Germinal center (tissue), 1 donor: ENCODE measurements at places on chromosomes 11 and 22.

DNA sequence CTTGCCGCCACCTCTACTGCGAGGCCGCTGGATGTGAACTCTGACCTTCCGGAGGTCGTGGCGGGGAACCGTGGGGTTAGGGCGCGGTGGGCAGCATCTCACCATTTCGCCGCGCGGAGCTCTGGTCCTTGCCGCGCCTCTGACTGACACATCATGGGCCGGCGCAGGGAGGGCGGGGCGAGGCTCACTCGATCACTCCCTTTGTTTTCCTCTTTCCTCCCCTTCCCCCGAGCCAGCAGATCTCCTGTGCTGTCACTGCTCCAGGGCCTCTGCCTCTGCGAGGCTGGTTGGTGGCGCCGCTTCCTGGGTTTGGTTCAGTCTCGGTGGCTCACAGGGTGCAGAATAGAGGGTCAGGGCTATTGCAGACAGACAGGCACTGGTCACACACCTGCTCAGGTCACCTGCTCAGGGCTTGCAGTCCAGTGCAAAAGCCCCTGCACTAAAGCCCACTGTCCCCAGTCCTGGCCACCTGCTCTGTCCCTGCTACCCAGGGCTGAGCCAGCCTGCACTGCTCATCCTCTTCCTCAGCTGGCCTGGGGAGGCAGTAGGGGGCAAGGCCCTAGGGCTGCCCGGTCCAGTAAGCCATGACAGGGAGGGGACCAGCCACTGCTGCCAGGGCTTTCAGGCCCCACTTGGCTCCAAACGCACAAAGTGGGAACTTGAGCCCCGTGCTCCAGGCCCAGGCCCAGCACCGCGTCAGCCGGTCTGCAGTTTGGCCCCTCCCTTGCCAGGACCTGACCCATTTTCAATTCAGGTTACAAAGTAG, 36.2 kb downstream of the PISD start:
- DNase-seq = no peak

- no peak for DNase-seq
These were observed 523.7 kb downstream of the INSC start for GRCh38 chr11:15638386-15638787.

- no peak for DNase-seq
These were observed 26.3 kb downstream of the OPCML start for GRCh38 chr11:133506023-133506422.

- no peak for DNase-seq
These were observed 45.4 kb upstream of the CCDC188 start for GRCh38 chr22:20196094-20196842.

DNA sequence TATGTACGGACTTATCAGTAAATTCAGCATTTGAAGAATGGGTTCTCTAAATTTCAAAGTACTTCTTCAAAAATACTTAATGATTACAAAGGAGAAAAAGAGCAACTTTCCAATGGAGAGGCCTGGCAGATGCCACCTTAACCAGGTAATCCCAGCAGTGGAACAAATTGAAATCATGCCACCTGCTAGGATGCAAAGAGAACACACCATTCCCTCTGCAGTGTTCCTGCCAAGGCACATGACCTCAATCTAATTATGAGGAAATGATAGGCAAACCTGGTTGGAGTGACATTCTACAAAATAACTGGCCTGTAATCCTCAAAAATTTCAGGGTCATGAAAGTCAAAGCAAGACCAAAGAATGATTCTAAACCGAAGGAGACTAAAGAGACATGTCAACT, 21.5 kb downstream of the TNRC6B start:
- no peak for DNase-seq

GRCh38 chr11:69956669-69957190, 121.4 kb upstream of the ANO1 start:
- DNase-seq = no peak

DNA sequence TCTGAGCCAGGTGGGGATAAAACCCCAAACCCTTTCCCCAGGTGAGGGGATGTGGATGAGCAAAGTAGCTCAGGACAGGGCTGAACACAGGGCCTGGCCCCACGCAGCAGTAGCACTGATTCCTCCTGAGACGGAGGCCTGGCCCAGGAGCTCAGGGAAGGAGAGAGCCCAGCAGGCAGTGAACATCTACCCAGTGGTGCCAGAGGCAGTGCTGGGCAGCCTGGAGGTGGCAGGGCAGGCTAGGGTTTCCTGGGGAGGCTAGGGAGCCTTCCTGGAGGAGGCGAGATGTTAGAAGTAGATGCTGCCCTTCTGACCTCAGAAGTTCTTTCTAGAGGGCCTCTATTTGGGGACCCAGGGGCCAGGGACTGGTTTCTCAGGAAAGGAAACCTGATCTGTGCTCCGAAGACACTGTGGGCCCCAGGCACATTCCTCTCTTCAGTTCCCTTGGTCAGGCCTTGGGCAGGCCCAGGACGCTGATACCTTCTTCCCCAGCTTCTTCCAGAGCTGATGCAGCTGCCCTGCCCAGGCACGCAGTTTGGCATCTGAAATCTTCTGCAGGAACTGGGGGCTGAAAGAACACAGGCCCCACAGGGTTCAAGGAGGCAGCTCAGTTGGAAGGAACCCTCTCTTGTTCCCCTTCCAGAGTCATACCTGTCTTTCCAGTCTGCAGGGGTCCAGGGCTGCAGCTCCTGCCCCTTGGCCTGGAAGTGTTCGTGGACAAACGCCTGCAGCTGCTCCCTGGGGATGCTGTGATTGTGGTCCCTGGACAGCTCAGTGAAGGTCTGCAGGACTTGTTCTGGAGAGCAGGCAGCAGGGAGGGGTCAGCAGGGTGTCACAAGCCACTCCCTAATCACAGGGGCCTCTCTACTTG, 16.8 kb downstream of the TREH start:
- DNase-seq = no peak

DNA sequence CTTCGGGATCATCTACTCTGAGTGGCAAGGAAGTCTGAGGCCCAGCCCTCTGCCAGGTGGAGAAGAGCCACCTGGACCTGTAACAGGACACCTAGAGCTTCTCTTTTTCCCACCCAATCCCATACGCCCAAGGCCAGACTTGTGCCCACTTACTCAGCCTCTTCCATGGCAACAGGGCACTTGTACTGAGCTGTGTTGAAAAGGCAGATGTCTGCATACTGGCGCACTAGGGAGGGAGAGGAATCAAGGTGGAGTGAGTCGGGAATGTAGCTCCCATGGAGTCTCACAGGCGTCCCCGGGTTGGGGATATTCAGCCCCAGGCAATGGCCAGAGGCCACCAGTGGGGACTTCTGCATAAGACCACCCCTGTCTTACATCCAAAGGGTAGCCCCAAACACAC, 36.1 kb downstream of the TPBGL start:
- no peak for DNase-seq

DNA sequence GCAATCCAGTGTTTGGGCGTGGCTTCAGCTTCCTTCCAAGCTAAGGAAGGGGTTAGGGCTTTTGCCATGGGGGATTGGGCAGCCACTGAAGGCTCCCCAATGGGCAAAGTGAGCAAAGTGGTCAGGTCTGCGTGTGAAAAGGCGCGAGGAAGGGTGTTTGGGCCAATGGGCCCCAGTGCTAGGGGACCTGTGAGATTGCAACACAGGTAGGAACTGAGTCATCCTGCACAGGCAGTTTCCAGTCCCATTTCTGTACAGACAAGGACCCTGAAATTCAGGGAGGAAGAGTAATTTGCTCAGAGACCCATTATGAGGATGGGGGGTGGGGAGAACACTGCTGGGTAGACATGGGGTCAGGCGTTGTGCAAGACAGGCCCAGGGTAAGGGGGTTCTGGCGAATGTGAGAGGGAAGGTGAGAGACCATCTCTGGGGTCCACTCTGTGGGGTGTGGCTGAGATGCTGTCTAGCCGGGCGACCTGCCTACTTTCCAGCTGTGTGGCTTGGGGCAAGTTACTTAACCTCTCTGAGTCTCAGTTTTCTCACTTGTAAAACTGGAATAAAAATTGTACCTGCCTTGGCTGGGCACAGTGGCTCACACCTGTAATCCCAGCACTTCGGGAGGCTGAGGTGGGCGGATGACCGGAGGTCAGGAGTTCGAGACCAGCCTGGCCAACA, 7.3 kb downstream of the CCDC88B start:
- DNase-seq = no peak

GRCh38 chr11:55854704-55855103, 16.2 kb downstream of the OR5D16 start:
- DNase-seq = no peak

DNA sequence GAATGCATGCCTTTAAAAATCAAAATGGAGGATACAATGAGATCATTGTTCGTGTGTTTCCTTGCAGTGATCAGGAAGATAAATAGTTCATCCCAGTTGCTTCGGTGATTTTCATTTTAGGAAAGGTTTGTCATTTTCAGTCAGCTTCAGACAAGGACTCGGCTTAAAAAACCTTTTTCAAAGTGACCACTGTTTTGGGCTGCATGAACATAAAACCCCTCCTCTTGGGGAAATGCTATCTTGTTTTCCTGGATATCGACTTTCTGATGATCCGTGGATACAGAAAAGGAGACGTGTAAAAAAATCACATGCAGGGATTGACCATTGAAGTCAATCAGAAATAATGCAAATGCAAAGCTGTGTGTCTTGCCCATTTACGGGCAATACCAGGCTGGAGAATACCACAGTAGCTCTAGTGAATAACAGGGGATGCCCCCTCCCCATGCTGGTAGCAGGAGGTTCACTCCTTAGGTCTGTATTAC, 146.8 kb downstream of the MAML2 start:
- no peak for DNase-seq

DNA sequence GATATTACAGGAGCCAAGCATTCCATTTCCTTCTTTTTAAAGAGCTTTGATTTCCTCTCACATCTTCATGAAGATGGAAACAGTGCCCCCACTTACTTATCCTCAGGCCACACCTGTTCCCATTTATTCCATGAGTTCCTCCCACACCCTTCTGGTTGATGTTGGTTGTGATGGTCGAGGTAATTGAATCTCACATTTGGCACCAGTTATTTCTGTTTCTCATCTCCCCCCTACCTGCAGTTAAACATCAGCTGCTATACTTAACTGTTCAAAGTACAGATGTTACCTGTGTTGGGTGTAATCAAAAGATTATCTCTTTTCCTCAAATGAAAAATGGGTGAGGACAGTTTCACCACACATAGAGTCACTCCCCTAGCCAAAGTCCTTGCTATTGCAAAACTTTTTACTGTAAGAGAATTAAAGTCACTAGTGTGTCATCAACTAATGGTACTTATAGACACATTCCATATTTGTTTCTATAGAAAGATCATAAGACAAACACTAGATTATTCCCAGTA, 1.9 kb downstream of the TMEM45B start:
- DNase-seq = no peak

DNA sequence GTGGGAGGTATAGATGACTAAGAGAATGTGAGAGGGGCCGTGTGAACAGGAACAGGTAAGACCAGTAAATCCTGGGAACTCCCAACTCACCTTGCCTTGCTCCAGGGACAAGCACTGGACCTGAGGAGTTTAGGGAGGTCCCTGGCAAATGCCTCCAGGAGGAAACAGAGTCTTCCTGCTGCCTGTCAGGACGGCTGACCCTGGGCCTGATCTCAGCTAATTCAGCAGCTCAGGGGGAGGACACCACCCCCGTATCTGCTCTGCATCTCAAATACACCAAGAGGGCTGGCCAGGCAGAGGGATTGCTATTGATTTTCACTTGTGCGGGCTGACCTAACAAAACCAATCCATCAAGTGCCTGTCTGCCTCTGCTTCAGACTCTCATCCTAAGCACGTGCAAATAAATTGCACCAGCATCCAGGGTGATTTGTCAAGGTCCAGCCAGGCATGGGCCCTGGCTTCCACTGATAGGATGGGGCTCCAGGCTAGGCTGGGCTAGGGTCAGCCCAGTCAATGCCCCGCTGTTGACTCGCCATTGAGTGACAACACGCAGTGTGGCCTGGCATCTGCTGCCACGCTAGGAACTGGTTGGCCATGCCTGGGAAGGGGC, 20.3 kb downstream of the UQCR10 start:
- DNase-seq = no peak

GRCh38 chr11:19161651-19162050, 40.1 kb downstream of the CSRP3 start:
- DNase-seq = no peak

DNA sequence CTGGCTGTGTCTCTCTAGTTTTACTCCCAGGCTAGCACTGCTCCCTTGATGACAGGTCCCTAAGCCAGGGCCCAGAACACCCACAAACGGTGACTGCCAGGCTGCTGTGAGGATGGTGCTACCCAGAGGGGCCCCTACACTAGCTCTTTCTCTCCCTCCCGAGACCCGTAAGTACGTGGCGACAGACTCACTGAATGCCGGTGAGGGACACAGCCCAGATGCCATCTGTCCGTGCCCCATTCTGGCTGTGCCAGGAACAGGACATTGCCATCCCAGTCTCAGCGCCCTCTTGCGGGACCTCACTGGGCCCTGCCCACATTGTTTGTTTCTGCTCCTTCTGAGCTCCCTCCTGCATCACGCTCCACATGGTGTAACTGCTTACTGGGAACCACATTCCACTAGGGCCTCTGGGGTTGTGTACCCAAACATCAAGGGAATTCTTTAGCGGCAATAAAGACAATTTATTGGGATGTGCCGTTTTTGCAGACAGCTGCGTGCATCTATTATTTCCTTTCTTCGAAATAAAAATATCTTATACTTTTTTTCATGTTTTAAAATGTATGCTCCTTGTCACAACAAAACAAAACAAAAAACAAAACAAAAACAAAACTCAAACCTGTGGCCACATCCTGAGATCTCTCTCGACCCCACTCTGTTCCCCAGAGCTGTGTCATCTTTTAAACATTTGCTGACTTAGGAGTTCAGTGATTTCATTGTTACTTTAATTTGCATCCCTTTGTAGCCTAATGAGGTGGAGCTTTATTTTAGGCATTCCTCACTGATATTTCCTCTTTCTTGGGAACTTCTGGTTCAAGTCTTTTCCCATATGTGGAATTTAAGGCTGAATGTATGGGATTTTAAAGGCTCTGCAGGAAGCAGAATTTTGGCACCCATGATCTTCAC, 4.4 kb upstream of the TPCN2 start:
- DNase-seq = no peak
